ENCODE measurements at places on chromosomes 2 and 18.

DNA sequence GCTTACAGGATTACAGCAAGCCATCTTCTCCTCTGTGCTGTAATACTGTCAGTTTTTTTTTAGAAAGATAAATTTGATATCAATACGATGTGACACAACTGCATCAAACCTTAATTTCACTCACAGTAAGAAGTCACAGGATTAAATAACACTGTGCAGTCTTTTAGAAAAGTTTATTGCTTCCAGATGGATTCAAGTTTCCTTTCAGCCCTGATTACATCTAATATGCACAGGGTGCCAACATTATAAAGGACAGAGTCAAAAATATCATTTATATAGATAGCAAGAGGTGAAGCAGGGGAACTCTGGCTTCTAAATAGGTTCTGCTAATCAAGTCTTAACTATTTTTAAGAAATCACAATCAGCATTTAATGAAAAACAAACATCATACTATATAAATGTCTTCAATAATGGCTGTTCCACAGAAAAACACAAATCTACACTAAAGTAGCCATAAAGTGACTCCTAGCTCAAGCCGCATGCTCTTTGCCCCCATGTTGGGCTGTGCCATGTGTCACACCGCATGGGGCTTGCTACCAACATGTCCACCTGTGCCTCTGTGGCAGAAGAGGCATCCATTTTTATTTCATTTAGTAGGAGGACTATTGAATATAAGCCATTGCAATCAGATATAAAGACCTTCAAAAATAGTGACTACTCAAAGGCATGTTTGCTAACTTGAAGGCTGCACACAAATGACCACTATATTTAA, 35.0 kb downstream of the CERKL start:
- no peak for DNase-seq

DNA sequence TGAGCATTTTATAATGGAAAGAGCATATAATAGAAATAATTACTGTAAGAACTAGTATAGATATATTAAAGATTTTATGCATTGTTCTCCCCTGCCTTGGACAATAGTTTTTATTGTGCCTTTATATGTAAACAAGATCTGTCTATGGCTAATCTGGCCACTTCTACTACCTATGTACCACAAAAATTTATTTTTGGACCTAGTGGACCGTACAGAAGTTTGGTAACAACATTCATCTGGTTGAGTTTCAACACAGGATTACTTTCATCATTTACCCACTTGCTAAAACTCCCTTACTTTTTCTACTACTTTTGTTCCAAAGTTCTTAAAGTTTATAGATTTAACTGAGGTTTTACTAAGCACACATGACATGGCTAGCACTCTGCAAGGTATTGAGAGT, 13.2 kb upstream of the MYOM1 start:
- DNase-seq: no peak

GRCh38 chr2:241865957-241866789, 3.4 kb upstream of the RTP5 start:
- DNase-seq: no peak

- no peak for DNase-seq
Measured at GRCh38 chr2:47719099-47719498, 63.8 kb upstream of the MSH6 start.

DNA sequence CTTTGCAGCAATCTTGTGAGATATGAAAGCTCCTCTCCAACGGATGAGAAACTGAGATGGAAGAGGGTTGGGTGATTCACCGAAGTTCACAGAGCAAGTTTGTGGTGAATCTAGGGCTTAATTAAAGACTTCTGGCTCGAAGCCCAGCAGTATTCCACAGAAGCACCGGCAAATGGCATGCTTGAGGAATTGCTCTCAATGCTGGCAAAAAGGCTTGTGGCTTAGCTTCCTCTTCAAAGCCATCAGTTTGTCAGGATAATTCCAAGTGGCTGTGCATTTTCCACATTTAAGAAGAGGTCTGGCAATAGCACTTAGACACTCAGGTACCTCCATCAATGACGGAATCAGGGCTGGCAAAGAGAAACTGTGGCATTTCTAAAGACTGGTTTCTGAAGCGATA, 98.7 kb upstream of the SLC66A3 start:
- DNase-seq: no peak

DNA sequence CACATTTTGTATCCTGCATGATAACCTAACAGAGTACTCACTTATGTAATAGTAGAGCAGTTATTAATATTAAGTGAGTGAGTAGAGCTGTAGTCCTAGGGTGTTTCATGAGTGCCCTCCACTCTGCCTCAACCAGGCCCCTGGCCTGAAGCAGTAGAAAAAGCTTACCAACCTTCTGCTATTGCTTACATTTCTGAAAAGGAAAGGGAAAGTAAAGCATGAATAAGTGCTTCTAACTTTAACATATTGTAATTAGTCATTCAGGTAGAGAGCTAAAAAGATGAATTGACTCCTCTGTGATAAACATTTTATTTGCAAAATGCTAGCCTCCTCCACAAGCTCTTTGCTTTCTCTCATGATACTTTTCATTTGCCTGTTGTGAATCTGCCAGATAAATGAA, 94.7 kb upstream of the RPE start:
- DNase-seq: no peak

DNA sequence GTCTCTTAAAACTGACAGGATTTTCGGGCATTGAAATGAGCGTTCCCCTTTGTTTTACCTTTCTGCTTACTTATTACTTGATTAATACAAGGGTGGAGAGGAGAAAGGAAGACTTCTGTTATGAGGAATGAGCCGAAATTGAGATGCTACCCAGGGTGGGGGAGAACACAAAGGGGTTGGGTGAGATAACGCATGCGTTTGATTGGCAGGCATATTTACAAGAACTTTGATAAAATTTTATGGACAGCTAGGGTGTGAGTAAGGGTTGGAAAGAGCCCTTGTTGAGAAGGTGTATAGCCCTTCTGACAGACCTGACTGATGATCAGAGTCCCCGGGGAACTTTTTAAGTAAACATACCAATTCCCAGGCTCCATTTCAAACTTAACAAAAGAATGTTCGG, 1.8 kb downstream of the RNF138 start:
- DNase-seq: no peak

DNA sequence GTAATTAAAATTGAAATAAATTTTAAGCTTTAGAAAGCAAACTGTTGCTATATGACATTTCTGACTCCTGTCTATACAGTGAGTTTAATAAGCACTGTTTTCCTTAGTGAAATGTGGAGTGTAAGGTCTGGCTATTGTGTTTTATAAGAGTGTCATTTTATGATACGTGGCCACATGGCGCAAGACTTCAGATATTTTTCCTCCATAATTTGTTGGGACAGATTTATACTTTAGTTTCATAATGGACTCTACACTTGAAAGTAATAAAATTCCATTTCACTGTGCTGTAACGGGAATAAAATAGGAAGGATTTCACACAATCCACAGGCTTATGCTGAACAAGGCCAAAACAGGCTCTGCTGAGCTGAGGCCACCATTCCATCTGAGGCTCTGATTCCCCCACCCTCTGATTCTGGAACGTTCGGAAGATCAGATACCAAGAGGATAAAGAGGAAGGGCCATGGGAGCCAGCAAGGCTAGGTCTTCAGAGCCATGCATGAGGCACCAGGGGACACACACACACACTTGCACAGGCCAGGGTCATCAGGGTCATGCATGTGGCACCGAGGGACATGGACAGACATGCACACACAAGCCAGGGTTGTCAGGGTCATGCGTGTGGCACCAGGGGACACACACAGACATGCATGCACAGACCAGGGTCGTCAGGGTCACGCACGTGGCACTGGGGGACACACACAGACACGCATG, 35.6 kb downstream of the HDAC4 start:
- no peak for DNase-seq

GRCh38 chr2:3674066-3674845, 16.3 kb downstream of the ALLC start:
- DNase-seq: no peak

DNA sequence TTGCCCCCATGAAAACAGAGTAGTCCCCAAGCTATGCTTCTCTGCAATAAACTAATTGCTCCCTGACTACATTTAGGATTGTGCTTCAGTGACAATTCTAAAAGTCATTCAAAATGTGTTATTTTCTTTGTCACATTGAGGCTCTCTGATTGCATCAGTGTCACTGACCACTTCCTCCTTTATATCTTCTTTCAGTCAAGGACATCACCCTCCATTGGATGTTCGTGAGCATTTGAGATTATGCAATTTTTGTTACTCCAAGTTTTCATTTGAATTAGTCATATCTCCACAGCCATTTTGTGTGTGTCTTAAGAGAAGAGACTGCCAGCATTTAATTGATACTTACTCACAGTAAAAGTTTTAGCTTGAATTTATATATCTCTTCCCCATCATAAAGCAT, 780.8 kb upstream of the GCFC2 start:
- no peak for DNase-seq

GRCh38 chr18:2926528-2926927, 79.7 kb downstream of the EMILIN2 start:
- no peak for DNase-seq

GRCh38 chr2:10036095-10036884, 7.1 kb upstream of the KLF11 start:
- DNase-seq: no peak

DNA sequence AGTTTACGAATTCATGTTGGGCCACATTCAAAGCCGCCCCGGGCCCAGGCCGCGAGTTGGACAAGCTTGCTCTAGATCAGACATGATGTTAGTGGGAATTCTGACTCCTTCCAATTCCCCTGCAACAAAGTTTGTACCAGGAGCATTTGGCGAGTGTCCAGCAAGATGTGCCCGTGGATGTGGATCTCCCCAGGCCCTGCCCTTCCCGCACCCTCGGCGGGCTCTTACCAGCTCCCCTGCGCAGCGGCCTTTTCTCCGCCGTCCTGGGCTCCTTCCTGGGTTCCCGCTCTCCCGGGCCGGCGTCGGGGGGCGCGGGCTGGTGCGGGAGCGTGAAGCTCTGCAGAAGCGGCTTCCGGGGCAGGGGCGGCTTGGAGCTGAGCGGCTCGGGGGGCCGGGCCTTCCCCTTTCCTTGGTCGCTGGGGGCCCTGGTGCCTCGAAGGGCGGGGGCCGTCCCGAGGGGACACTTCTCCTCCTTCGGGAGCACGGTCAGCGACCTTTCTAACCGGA, 90.8 kb upstream of the MGAT4A start:
- no peak for DNase-seq

DNA sequence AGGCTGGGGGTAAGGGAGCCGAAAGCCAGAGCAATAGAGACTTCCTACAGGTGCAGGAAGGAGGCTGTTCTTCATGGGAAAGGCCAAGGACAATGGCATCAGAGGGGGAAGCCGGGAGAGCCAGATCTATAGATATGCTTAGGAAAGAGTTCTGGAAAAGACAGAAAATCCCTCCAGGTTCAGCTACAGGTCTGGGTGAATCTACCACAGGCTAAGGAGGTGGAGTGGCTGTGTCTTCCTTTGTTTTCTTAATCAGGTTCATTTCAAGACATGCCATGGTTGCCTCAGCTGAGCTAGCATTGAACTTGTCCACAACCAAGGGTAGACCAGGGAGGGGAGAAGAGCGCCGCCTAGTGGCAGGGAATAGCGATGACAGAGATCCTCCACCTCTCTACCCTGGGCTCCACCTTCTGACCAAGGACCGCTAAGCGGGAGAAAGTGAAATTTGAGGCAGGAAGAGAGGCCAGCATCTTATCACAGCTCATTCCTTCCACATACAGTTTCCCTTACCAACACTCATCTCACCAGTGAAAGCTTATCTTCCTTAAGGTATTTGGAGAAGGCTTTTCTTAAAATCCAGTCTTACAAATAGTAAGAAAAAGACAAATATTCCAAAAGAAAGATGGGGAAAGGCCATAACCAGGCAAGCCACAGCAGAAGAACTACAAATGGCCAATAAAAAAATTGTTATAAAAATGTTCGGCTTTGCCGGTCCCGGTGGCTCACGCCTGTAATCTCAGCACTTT, 74.2 kb downstream of the VIT start:
- peak; percentile 4 for DNase-seq

GRCh38 chr2:182618672-182619079, 97.4 kb upstream of the DNAJC10 start:
- DNase-seq: no peak

DNA sequence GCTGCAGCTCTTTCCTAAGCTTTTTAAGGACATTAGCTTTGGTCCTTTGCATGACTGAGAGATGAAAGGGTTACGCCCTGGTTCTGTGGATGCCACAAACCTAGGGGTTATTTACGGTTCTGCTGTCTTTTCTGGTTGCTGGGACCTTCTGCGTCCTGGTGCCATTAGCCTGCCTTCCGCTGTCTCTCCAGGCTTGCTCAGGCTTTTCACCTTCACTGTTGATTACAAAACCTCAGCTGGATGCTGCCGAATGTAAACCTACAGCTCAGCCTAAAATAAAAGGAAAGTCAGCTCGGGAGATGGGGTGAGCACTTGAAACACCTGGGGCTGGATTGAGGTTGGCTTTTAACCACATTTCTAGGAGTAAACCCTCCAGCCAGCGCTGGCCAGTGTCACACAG, 130.9 kb upstream of the ARHGAP28 start:
- no peak for DNase-seq

DNA sequence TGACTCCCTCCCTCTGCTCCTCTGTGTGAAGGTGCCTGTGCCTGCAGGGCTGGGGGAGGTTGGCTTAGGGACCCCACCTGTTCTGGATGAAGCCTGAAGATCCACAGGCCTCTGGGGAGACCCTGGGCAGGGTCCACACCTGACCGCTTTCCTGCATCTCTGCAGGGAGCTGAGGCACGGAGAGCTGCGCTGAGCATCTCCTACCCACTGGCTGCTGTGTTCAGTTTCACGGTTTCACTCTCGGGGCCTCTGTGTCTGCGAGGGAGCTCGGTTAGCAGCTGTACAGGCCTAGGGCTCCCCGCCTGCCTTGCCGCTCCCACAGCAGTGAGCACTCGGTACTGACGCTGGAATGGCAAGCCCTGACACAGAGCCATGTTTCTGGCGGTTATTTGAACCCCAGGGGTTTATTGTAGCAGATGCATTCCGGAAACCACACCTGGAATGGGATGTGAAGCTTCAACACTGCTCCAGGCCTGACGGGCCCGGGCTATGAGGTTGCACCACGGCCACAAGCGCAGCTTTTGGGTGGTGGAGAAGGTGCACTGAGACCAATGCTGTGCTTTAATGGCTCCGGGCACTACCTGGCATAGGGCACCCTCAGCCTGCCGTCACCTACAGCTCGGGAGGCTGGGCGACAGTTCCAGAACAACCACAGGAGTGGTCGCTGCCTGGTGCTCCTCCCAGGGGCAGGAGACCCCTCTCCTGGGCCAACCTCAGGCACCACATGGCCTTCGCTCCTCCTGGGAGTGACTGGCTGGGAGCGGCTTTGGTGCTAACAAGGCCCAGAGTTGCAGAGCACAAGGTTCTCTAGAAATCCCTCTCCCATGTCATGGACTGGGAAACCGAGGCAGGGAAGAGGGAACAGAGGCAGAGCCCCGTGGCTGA, 257.9 kb downstream of the NDUFA10 start:
- no peak for DNase-seq

GRCh38 chr2:120620025-120620793, 115.5 kb upstream of the GLI2 start:
- DNase-seq: no peak

GRCh38 chr2:64359171-64359891, 94.6 kb upstream of the LGALSL start:
- DNase-seq: no peak

Data from activated CD4-positive, CD25-positive, alpha-beta regulatory T cell treated with anti-CD3 and anti-CD28 coated beads, Interleukin-2, amount 50 U/mL, for 16 hours (primary cell).